ENCODE measurements at places on chromosomes 11 and 22.

DNA sequence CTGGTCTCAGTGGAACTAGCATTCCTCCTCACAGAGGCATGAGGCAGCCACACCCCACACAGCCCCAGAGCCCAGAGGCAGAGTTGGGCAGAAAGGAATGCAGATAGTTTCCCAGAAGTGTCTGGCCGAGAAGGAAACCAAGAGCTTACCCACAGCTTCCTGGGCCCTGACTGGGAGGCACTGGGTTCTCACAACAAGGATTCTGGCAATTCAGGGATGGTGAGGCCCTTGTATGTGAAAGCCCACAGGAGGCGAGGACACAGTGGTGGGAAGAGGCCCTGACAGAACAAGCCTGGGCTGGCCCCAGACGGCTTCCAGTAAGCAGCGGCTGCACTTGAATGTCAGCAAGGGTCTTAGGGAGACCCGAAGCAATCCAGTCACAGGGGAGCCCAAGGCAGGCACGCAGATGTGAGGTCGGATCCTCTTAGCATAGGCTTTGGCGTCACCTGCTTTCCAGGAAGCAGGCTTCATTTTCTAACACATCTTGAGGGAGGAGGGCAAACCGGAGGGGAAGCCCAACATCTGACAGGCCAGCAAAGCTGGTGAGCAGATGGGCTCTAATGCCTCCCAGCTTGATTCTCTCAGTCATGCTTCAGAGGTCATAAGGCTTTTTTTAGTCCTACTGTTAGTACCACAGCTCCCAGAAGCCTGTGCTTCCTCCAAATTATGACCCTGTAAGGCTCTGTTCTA lies 78.3 kb upstream of the AKIP1 start:
- no peak for DNase-seq

- no peak for DNase-seq
Measured at GRCh38 chr11:62539238-62539925, 7.2 kb downstream of the AHNAK start.

- no peak for DNase-seq
Measured at GRCh38 chr22:50317178-50317577, 9.6 kb downstream of the DENND6B start.

DNA sequence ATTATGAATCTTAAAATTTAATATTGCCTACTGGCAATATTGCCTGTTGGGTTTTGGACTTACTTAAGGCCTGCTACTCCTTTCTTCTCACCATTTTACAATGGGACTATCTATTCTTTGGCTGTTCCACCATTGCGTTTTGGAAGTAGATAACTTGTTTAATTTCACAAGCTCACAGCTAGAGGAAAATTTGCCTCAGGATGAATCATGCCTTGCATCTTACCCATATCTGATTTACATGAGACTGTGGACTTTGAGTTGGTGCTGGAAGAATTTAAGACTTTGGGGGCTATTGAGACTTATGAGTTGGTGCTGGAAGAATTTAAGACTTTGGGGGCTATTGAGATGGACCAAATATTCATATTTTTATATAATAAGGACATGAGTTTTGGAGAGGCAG lies 662.6 kb downstream of the METTL15 start:
- no peak for DNase-seq

DNA sequence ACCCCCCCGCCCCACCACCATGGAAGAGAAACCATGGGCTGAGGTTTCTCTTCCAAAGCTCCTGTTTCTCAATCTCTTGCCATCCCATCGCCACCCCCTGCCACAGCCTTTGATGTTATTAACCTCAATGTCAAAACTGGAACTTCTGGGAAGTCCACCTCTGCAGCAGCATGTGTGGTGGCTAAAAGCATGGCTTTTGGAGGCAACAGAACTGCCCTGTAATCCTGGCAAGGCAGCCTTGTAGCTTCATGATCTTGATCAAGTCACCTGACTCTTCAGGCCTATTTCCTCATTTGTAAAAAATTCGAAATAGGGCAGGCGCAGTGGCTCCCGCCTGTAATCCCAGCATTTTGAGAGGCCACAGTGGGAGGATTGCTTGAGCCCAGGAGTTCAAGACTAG lies 3.5 kb upstream of the COX8A start:
- no peak for DNase-seq

- DNase-seq = no peak
Measured at GRCh38 chr22:18152519-18152918, 2.5 kb downstream of the USP18 start.

- DNase-seq = no peak
Measured at GRCh38 chr11:10528121-10528520, 12.9 kb downstream of the RNF141 start.

DNA sequence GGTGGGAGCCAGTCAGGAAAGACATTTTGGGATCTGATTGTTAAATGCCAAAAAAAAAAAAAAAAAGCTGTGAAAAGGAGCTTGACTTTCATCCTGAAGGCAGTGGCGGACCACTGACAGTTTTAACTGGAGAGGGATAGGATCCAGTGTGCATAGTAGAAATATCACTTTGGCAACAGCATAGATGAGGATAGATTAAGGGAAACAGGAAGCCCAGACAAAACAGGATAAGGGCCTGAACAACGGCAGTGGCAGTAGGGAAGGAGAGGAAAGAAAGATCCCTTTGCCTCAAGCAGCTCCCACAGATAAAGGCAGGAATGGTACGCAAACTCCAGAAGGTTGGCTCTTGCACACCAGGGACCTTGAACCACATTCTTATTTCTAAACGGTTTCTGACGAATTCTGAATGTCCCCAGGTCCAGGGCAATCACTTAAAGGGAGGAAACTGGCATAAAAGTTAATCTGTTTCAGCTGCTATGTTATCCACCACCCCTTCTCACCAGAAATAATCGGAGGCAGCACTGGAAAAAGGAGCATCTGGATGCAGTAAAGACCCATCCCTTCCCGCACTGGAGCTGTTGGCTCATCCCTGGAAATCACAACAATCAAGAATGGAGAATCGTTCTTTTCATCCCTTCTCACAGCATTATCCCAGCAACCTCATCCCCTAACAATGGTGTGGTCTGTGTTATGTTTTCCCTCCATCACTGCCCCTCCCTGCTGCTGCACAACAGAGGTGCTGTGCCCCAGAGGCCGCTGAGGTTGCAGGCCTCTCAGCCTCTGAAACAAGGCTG lies 99.1 kb downstream of the GAB2 start:
- no peak for DNase-seq

GRCh38 chr22:19122752-19123492 lies 710 bp upstream of the DGCR2 start:
- peak; percentile 66 for DNase-seq

- DNase-seq = no peak
Measured at GRCh38 chr11:43268786-43269185, 43.0 kb upstream of the API5 start.

DNA sequence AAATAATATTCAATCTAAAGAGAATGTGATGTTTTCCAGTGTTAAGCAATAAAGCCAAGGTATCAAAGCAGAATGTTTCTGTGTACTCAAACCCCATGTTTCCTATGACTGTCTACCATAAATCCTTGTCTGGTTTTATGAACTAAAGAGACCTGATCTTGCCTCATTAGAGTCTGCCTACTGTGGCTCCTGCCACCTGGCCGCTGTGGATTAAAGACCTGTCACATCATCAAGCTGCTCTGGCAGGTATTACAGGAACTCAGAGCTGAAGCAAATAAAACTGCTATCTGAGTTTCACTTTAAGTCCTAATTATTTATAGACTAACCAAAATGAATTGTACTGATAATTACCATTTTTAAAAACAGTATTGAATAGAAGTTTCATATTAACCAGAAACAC lies 207.8 kb upstream of the CCDC90B start:
- DNase-seq = no peak

DNA sequence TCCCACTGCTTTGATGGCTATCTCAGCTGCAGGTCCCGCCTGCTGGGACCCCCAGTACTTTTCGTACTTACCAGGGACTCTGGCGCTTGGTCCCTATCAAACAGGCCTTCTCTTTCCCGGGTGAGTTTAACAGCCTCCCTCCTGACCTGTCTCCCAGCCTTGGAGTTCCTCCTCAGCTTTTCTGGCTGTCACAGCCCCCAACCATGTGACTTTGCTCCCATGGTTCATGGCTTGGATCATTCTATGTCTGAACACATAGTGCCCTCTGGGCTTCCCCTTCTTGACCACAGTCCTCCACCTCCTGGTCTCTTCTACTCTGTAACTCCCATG lies 56.9 kb downstream of the PARVA start:
- DNase-seq = no peak

DNA sequence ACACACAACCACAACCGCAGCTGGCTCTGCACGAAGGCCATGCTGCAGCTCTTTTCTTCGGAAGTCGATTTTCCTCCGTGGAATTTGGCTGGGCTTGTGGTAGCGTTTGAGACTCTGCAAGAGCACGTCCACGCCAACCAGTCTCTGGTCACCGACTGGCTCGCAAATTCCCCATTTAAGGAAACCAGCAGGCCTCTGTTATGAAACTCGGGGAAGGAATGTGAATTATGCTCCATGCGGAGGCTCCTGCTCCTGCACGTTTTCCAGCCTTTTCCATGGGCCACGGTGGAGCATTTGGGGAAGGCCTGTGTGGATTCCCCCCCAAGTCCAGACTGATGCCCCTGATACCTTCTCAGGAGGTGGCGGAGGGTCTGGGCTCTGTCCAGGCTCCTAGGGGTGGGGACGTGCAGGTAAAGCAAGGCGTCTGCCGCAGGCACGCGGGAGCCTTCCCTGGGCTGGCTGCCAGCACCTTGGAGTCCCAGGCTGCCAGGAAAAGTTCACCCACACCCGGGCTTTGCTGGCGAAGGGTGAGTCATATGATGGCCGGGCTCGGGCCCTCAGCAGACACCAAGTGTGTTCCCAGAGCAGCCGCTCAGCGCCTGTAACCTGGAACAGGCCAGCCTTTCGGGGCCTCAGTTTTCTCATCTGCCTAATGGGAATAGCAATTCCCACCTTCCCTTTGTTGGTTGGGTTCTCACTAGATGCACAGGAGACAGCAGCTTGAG lies 41.9 kb downstream of the LRP5 start:
- no peak for DNase-seq

DNA sequence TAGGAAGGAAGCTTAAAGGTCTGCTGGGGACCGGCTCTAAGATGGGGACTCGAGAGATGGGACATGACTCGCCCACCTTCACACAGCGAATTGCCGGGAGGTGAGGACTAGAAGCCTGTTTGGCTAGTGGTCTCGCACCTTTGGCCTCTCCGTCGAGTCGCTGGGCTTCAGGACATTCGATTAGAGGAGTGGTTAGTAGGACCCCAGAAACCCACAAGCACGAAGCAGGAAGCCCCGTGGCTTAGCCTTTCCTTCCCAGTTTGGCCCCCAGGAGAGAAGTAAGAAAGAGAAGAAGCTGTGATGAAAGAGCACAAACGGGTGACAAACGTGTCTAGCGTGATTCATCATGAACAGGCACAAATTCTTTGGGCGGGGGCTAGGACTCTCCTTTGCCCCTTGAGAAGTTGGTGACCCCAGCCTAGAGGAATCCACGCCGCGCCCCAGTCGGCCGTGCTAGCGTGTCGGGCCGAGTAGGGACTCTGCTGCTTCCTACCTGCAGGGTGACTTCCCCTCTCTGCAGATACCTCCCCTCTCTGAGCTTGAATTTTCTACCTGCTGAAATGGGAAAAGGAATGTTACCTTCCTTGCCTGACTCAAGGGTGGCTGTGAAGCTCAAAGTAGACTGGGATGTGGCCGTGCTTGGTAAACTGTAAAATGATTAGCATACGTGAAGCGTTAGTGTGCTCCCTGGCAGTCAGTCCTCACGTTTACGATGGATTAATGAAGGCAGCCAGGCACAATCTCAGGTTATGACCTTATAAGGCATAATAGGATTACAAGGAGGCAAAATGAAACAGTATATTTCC lies 1.1 kb upstream of the ADM start:
- peak; percentile 32 for DNase-seq

GRCh38 chr22:31876156-31876920 lies 68.0 kb upstream of the YWHAH start:
- DNase-seq = no peak

DNA sequence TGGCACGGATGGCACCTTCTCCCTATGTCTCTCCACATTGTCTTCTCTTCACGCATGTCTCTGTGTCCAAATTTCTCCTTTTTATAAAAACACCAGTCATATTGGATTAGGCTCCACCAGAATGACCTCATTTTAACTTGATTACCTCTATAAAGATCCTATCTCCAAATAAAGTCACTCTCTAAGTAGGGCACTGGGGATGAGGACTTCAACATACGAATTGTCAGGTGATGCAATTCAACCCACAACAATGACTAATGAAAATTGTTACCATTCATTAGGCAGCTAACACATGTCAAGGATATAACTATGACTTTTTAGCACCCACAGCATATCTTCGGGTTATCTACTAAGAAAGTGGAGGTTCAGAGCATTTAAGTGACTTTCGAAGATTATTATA lies 55.5 kb upstream of the USP47 start:
- DNase-seq = no peak

DNA sequence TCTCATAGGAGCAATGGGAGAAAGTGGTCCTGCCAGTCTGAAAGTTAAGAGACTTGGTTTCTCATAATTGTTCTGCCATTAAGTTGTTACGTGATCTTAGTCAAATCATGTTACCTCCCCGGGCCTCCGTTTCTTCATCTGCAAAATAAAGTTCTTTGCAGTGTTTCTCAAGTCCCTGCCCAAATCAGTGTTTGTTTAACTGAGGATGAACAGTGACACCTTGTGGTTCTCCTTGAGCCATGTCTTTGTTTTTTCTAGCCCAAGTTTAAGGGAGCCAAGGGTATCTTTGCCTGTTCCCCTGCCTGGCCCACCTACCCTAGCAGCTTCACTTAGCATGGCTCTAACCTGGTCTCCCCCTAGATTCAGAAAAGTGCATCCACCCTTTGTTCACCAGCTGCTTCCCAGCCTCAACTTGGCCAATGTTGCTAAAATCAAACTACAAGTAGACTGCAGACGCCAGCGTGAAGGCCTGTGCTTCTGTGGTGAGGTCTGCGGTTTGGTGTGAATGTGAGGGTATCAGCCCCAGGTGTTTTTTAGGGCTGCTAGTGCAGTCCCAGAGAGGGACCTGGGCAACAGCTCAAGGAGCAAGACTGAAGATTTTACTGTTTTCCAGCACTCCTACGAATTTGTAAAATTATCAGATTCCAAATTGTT lies 35.5 kb downstream of the FZD4 start:
- peak; percentile 16 for DNase-seq

DNA sequence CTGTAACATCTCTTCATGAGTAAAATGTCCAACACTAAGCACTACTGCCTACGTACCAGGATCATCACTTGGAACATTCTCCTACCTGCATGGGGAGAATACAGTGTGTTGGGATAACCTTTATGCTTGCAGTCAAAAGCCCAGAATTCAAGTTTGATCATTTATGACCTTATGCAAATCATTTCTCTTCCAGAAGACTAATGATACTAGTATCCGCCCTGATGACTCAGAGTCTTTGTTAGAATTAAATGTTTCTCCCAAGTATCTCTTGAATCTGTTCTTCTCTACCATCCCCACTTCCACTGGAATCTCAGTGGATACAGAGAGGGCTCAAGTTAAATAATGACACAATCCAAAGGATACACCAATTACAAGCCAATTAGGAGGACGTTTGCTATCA lies 12.4 kb downstream of the MAJIN start:
- DNase-seq = no peak

DNA sequence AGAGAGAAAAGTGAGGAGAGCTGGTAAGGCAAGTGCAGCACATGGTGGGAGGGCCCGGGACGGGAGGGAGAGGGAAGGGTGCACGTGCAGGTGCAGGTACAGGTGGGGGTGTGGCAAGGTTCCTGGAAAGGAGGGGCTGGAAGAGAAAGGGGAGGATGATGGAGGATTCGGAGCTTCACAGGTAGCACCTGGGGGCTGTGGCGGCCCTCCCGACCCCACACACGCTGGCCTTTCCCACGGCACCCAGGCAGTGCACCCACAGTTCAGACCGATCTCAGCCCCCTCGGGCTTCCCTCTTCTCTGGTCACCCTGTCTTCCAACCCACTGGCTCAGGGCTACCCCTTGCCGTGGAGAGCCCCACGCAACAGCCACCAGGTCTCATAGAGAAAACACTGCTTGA lies 67.4 kb upstream of the A4GALT start:
- DNase-seq = no peak
